ENCODE measurements at places on chromosomes 4 and X.

DNA sequence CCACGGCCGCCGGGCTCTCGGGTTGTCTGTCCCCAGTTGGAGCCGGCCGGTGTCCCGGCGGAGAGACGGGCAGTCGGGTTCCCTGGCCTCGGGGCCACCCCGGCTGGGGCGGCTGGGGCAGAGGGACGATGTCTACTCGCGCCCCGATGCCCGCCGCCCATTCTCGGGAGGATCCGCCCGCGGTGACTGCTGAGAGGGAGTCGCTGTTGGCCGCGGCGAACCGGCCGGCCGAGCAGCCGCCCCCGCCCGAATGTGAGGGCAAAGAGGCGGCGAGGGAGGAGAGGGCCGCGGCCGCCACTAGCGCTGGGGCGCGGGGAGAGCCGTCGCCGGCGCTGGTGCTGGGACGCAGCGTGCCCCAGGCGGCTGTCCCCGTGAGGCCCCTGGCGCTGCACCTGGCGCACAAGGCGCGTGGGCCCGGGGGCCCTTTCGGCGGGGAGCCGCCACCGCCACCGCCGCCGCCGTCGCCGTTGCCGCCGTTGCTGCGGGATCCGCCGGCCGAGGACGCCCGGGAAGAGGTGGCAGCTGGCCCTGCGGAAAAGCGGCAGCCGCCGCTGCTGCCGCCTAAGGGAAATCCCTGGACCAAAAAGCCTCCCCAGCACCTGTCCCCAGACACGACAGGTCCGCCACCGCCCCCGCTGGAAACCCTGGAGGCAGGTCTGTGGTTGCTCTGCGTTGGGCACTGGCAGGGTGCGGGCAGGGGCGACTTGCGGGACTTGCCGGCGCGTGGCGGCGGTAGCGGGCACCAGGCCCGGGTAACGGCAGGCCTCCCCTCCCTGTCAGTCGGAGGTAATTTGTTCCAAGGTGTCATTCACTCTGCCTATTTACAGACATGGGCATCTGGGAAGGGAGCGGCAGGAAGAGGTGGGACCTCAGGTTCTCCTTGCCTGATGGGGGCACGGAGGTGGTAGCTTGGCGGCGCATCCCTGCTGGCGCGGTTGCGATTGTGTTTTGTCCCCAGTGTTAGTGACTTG lies 739 bp downstream of the LARP1B start:
- DNase-seq, result peak; percentile 83

DNA sequence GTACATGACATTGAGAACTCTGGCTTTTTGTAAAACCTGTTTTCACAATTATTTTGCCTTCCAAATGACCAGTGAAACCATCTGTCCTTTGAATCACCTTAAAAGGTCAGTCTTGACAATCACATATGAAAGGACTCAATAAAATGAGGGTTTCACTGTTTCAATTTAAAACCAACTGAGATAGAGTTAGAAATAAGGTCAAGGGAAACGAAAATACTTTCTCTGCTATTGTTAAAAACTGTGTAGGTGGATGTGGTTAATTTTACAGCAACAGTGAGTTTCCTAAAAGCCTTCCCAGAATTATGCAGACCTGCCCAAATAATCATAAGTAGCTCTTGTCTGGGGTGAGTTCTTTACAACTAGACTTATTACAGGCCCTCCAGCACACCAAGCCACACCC lies 839.9 kb downstream of the RAB28 start:
- no peak for DNase-seq

- no peak for DNase-seq
These were observed 93.9 kb downstream of the PHKA2 start for GRCh38 chrX:18890049-18890381.

DNA sequence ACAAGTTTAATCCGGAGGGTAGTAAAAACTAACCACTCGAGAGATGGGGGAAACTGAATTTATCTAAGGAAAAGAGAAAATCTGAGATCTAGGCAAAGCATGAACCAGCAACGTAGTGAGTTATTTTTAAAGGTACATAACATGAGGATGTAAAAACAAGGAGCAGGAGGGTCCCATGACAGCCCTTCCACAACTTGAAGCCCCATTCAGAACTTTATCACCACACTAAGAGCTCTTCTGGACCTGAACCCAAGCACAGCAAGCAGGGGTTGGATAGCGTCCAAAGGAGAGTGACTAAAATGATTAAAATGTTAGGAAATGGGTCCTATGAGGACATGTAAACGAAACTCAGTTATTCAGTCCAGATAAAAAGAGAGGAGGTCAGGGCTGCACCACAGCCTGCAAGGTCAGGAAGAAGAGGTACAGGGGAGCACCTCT lies 16.2 kb downstream of the SH3RF1 start:
- no peak for DNase-seq

DNA sequence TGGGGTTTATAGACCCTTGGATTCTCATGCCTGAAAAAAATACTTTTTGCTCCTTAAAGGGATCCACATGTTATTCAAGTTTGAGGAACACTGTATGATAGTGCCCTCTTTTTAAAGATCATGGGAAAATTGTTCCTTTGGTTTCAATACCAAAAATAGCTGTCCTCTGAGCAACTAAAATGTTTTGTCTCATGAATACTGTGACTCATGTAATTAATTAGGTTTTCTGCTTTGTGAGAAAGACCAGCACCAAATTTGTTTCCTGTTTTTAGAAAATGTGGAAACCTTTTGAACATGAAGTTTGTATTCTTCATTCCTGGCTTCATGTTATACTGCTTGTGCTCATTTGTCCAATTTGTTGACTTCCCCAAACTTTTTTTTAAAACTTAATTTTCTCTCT lies 127.6 kb upstream of the SH3RF1 start:
- DNase-seq, result no peak
